ENCODE measurements at places on chromosomes 13 and 19.

- DNase-seq: no peak
Observed at GRCh38 chr19:16283210-16284061, 41.2 kb upstream of the KLF2 start.

- DNase-seq: no peak
Observed at GRCh38 chr19:35220315-35220921, 8.1 kb downstream of the FAM187B start.

- no peak for DNase-seq
Observed at GRCh38 chr13:88022431-88023208, 351.4 kb downstream of the SLITRK5 start.

GRCh38 chr13:97726664-97727280 is 226.7 kb upstream of the IPO5 start:
- DNase-seq: no peak

DNA sequence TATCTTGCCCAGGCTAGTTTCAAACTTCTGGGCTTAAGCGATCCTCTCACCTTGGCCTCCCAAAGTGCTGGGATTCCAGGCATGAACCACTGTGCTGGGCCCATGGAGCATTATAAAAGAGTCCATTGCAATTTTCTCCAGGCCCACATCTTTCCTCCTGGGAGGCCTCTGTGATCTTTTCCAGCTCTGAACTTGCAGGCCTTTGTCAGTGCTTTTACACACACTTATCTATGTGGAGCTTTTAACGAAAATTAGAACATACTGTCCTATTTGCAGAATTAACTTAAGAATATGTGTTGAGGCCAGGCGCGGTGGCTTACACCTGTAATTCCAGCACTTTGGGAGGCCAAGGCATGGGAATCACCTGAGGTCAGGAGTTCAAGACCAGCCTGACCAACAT is 23.9 kb downstream of the TDRD12 start:
- no peak for DNase-seq

GRCh38 chr13:106915146-106915545 is 347.2 kb upstream of the ARGLU1 start:
- no peak for DNase-seq

- DNase-seq: no peak
Observed at GRCh38 chr19:1826557-1827521, 14.8 kb upstream of the ATP8B3 start.

GRCh38 chr19:10617409-10618121 is 7.8 kb upstream of the SLC44A2 start:
- no peak for DNase-seq

GRCh38 chr13:87678372-87678752 is 7.2 kb downstream of the SLITRK5 start:
- no peak for DNase-seq

DNA sequence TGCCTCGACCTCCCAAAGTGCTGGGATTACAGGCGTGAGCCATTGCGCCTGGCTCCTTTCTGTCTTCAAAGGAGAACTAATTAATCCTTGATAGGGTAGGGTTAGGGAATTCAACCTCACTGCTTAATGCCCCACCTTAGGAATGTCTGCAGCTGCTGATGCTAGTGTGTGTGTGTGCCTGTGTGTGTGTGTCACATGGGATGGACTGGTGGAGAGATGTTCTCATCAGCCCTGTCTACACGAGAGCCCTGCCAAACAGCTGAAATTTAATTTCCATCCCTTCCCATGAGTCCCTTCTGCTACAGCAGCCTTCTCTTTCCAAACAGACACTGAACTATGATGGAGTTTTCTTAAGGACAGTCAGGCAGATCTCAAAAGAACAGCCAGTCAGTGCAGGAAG is 46.5 kb upstream of the CLDN10 start:
- DNase-seq: no peak
